ENCODE measurements at places on chromosomes 3 and 15.

GRCh38 chr3:2476996-2477395 lies 378.3 kb downstream of the CNTN4 start:
- no peak for DNase-seq

DNA sequence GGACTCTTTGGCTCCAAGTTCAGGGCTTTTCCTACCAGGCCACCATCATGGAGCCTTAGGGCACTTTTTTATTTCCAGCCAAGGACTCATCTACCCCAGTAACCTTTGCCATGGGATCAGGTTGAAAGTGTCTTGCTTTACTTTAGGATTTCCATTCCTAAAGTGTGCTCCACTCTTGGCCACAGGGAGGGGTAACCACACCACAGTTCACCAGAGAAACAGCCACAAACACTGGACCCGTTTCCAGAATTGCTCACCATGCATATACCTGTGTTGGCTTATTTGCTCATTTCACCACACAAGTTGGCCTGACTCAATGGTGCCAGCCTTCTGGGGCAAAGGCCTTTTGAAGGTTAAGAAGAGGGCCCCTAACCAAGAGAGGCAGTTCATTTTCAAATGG lies 70.6 kb upstream of the RAD18 start:
- no peak for DNase-seq

DNA sequence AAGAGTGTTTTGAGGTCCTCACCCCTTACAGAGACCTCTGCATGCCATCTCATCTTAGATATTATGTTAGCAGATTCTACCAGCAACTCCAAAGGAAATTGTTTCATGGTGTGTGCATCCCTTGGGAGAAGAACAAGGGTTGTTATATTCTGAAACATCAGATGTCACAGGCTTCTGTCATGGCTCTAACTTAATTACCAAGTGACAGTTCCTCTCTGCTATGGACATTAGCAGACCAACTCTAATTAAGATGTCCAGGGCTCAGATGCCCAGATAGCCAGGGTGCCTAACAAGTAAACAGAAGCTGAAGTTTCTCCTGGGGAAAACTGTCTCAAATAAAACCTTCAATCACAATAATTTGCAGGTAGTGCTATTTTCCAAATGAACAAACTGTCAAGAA lies 153.1 kb upstream of the BFSP2 start:
- DNase-seq = no peak

DNA sequence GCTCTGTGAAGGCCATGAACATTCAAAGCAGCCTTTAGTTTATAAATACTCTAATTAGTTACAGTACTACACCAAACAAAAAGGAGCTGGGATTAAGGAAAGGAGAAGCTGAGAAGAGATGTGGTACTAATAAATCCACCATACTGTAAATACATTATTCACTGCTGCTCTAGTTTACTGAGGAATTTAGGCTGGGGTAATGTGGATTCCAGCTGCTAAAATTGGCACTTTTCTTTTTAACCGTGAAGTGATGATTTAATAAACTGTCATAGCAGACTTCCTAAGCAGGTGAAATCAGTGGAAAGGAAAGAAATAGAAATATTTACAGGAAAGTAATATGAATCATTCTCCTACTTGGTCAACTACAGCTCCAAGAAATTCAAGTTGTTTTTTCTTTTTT lies 88.7 kb downstream of the TFG start:
- no peak for DNase-seq

- no peak for DNase-seq
Measured at GRCh38 chr15:78418686-78419085, 19.3 kb upstream of the IREB2 start.
